ENCODE measurements at places on chromosomes 3 and 15.

DNA sequence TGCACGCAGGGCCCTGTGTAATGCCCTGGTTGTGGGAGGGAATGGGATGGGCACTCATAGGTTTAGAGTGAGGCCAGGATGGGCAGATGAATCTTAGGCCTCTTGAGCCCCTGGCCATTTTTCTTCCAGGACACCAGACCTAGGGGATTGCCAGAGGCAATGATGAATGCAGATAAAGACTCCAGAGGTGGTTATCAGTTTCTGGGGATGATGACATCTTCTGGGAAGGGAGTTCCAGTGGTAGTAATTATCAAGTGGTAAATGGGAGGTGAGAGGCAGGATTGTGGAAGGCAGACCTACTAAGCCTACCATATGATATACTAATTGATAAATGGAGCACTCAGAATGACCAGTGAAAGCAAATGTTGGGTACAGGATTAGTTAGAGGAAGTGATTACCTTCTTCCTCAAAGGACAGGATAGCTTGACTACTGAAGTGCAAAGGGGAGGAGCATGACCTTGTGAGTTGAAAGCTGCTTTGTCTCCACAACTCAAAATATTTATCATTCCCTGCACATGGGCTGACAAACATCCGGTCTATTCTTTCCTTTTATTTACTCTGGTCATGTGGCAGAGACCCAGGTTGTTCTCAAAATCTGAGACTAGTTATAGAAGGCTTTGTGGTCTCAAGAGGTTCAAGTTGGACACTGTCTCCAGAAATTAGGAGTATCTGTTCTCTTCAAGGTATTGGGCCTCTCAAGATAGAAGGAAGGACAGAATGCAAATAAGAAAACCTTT, 10.2 kb upstream of the MAPK6 start:
- DNase-seq, result peak; percentile 3

DNA sequence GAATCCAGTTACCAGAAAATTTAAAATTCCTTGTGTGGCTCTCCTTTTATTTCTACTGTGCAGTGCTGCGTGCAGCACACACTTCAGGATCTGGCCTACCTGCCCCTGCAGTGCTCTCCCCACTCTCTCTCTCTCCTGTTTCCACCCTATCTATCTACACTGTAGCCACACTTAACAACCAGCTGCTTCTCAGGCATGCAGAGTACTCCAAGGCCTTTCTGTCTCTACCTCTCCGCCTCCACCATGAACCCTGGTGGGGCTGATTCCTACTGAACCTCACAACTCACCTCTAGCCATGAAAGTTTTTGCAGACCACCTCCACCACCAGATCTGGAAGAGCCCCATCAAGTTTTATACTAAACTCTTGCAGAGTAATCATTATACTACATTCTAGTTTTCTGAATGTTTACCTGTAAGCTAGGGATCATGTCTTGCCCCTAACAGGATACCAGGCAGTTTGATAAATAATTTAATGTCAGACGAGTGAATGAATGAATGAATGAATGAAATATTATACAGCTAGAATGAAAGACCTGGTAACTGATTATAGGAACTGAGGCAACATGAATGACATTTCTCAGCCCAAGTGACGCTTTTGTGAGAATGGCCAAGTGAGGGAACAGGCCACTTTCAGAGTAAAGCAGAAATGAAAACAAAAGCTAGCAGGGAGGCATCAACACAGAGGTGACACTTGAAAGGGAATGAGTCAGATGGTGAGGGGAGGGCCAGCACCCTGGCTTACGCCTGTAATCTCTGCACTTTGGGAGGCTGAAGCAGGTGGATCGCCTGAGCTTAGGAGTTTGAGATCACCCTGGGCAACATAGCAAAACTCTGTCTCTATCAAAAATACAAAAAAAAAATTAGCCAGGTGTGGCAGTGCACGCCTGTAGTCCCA, 363.5 kb downstream of the FOXP1 start:
- no peak for DNase-seq

- peak; percentile 74 for DNase-seq
These were observed 63.8 kb downstream of the ATP1B3 start for GRCh38 chr3:141940194-141940776.

GRCh38 chr15:85749261-85750151, 45.2 kb downstream of the KLHL25 start:
- DNase-seq, result no peak

DNA sequence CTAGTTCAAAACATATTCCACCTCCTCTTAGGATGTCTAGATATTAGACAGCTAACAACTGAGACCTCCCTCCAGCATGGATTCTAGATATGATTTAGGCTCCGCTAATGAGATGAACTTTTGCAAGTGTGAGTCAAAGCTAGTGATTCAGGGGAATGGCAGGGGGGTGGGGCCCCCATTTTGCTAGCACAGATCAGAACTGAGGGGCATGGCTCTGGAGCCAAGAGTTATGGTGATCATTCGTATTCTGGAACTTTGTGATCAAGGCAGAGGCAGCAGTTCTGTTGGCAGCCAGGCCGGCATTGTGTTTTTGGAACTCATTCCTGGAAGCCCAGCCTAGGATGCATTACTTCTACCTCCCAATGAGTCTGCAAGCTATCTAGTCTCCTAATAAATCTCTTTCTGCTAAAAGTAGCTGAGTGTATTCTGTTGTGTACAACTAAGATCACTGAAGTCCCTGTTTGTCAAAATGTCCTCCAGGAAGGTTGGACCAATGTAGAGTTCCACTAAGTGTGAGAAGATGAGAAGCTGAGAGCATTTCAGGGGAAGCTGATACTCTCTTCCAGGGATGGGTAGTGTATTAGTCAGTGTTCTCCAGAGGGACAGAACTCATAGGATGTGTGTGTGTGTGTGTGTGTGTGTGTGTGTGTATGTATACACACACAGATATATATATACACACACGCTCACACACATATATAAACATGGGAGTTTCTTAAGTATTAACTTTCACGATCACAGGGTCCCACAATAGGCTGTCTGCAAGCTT, 312.7 kb downstream of the TLE3 start:
- no peak for DNase-seq

DNA sequence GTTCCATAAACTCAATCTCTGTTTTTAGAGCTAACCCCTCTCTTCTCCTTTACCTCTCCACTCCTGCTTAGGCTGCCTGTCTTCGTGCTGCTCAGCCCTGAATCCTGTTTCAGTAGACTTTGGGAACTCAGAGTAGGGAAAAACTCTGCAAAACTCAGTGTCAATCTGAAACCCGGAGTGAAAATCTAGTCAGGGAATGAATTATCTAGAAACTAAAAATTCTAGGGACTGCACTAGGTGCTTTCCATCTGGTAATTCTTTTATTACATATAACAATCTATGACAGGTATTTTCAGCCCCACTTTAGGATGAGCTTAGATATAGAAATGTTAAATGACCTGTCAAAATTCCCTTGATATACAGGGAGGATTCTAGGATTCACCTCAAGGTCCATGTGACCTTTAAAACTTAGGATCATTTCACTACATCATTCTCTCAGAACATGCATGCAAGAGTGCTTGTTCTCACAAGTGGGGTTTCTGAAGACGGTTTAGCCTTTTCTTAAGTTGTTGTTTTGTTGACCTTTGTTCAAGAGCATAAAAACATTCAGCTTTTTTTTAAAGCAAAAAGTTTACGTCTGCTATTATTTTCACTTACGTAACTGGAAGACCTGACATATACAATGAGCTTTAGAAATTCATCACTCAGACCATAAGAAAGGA, 108.2 kb upstream of the MBNL1 start:
- no peak for DNase-seq

DNA sequence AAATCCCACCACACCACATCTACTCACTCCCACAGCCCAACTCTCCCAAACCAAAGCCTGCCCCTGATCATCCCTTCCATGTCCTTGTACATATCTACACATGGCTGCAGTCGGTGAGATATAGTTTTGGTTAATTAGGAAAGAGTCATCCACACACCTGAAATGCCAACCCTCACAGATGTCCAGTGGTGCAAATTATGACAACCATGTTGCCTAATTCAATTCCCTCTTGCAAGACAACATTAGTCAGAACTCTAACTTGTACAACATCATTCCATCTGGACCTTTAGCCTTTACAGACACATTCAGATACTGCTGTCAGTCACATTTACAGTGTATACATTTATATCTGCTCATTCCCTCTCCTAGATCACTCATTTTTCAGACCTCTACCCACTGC, 41.2 kb downstream of the TUBGCP4 start:
- DNase-seq, result no peak

DNA sequence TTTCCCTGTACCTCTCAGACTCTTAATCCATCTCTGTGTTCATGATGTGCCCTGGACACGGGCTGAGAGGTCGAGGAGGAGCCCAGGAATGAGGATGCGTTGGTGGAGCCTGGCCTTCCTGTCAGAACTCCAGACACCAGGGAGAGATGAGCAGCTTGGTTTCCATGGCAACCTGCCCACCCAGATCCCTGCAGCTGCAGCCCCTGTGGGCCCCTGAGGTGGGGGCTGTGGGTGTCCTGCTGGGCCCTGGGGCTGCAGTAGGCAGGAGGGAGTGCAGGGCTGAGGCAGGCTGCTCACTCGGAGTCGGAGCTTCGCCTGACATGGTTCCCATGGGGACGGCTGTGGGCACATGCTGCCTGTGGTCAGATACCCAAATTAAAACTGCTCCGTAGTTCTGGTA, 7.7 kb upstream of the SCN10A start:
- DNase-seq, result no peak

- no peak for DNase-seq
These were observed 140.0 kb upstream of the MEF2A start for GRCh38 chr15:99425657-99426301.

GRCh38 chr15:55526559-55527036, 18.6 kb upstream of the DNAAF4 start:
- peak; percentile 16 for DNase-seq

- DNase-seq, result peak; percentile 59
These were observed at the start of gene PLCL2 for GRCh38 chr3:16884748-16885592. Gene PLCL2, plus strand, starts transcription at chr3:16884955. Its CDS starts 85 bp downstream, at chr3:16885040.

DNA sequence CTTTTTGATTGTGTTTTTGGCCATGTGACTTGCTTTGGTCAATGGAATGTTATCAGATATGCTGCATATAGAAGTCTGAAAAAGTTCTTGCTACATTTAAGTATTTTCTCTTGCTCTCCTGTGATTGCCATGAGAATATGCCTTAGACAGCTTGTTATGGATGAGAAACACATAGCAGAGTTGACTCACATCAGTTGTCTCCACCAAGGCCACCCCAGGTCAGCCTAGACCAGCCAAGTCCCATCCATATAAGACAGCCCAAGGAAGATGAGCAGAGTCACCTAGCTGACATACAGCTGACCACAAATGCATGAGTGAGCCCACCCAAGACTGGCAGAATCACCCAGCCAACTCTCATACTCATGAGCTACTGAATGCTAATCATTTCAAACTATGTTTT, 153.0 kb downstream of the THRB start:
- DNase-seq, result no peak

DNA sequence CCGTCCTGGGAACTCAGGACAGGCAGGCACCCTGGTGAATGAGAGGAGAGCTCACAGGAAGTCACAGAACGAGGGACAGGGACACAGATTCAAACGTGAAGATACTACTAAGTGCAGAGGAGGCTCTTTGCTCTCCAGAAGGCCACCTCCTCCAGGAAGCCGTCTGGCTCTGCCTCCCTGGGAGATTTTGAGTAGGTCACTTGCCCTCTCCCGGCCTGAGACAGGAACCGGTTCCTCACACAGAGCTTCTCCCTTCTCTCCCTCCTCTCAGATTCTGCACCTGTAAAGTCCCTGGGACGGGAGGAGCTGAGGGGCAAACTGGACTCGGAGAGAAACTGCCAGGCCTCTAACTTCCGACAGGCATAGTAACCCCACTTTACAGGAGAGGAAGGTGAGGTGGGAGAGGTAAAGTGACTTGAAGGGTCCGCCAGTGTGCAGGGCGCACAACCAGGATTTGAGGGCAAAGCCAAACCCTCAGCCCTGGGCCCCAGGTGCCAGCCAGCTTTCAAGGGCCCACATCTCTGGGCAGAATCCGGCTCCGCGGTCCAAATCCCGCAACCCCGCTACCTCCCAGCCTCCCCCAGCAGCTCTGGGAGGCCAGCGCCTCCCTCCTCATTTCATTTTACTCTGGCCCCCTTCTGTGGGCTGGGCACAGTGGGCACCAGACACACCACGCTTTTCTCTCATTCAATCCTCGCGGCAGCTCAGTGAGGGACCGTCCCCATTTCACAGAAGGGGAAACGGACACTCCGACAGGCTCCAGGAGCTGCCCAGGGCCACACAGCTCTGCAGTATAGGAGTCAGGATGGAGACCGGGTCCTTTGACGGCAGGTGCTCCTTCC, 150.2 kb downstream of the SMAD6 start:
- DNase-seq, result no peak

GRCh38 chr3:148997623-148998022, 6.3 kb downstream of the GYG1 start:
- no peak for DNase-seq

DNA sequence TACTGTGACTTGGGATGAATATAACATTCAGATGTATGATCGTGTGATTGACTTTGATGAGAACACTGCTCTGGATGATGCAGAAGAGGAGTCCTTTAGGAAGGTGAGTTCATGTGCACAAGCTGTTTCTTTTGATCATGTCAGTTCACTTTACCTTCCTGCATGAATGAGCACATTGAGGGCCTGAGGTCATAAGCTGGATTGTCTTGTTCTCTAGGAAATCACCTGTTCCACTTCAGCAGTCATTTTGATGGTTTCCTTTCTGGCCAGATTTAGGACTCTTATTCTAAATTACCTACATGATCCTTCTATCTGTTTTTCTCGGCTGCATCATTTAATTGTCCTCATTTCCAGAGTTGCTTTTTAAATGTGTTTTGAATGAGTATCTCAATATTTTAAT, 4.1 kb downstream of the RCN2 start:
- peak; percentile 2 for DNase-seq

DNA sequence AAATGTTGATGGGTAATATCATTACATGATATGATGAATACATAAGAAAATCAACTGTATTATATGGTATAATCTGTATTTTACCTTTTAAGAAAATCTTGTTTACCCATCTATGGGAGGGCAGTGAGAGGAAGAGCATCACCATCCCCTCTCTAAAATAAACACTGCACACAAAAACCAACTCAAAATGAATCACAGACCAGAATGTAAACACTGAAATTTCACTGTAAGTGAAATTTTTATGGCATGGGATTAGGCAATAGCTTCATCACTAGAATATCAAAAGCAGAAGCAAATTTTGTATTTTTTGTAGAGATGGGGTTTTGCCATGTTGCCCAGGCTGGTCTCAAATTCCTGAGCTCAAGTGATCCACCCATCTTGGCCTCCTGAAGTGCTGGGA, 26.2 kb downstream of the IFT80 start:
- no peak for DNase-seq

DNA sequence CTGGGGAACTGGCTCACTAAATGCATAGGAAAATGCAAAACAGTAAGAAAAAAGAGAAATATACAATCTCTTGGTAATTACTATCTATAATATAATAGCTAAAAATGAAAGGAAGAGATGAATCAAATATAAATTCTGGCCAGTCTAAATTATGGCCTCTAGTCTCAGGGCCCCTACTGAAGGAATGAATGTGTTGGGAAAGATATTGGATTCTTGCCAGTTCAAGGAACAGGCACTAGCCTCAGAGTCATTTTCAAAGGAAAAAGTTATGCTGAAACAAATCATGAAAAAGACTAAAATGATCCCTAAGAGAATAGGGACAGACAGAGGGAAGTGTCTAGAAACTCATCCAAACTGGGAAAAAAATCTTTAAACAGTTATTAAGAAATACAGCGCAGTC, 62.4 kb downstream of the C3orf80 start:
- DNase-seq, result no peak
